Common myeloid progenitor, CD34-positive (primary cell): ENCODE measurements at places on chromosomes 2 and 18.

DNA sequence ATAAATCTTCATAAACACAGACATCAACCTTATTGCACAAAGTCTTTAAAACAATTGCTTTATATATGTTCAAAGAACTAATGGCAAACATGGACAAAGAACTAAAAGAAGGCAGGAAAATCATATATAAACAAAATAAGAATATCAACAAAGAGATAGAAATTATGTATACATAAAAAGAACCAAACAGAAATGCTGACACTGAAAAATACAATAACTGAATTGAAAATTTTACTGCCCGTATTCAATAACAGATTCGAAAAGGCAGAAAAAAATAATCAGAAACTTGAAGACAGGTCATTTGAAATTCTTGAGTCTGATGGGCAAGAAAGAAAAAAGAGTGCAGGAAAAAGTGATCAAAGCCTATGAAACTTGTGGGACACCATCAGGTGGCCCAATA is 22.0 kb upstream of the TFCP2L1 start:
- DNase-seq, result no peak

DNA sequence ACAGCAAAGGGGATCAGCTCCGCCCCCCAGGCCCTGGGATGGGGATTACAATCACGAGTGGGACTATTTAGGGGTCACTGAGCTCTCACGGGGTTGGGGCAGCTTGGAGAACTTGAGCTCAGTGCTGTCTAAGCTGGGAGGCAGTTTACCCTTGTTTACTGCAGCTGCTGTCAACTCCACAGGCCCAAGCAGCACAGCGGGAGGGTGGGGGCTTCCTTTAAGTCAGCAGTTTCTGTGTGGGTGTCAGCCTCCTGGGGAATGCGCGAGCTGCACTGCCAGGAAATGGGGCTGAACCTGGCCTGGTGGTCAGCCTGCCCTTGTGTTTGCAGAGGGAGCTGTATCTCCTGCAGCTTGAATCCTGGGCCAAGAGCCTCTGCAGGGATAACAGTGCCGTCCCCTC is 29.8 kb downstream of the TOGARAM2 start:
- peak; percentile 55 for DNase-seq

DNA sequence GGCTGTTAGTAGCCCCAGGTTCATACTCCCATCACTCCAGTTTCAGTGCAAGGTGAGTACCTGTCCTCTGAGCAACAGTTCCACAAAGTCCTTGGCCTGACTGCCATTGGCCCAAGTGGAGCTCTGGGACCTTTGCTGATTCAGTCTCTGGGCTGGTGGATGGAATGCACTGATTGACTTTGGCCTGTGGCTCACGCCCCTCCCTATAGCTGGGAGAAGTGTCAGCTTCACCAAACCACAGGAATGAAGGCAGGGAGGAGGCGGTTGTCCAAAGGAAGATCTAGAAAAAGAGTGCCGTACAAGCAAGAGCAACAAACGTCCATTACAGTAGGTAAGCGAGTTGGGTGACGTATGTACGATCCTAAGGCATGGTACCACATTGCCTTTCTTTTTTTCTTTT is 34.0 kb downstream of the QPCT start:
- DNase-seq, result no peak

DNA sequence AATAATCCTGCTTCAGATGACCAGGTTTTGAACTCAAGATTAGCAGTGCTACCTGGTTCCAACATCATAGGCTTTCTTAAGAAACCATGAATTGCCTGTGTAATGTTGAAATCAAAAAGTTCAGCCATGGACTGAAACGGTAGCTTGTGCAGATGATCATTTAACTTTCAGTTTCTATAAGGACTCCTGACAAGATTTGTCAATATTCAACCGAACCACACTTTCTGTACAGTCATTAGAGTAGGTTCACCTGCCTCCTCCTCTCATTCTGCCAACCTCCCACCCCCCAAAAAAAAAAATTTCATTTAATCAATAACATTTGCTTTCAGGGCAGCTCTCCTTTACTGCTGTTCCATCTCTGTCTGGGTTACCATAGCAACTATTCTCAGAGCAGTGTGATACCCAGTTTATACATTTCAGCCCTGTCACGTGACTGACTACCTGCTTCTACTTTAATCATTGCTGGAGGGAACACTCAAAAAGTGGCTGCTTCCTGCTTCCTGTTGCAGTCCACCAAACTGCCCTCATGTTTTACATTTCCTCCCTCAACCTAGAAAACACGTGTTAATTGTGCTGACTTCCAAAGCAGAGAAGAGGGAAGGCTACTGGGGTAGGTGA is 275.5 kb downstream of the SS18 start:
- DNase-seq, result peak; percentile 5

- DNase-seq, result no peak
These were observed 844.9 kb upstream of the CRIM1 start for GRCh38 chr2:35510636-35511035.

GRCh38 chr2:239800785-239801386 is 224.3 kb downstream of the NDUFA10 start:
- DNase-seq, result no peak

DNA sequence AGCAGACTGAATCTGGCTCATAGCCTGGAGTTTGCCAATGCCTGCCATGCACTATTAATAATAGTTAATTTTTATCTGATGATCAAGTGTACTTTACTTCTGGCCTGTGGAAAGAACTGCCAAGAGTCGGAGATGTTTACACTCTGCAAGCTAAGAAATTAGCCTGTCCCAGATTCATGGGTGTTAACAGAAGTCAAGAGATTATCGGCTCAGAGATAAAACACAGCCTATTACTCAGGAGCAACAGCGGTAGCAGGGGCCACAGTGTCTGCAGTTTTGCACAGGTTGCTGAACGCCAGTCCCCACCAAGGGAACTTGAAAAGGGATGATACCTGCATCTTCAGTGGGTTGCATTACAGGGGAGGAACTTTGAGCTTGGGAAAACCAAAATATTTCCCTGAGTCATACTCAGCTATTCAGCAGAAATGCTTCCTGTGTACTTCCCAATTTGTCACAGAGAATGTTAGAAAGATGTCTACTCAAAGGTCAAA is 4.3 kb upstream of the ADI1 start:
- DNase-seq, result no peak

GRCh38 chr2:222652491-222653255 is 3.2 kb downstream of the FARSB start:
- peak; percentile 61 for DNase-seq

DNA sequence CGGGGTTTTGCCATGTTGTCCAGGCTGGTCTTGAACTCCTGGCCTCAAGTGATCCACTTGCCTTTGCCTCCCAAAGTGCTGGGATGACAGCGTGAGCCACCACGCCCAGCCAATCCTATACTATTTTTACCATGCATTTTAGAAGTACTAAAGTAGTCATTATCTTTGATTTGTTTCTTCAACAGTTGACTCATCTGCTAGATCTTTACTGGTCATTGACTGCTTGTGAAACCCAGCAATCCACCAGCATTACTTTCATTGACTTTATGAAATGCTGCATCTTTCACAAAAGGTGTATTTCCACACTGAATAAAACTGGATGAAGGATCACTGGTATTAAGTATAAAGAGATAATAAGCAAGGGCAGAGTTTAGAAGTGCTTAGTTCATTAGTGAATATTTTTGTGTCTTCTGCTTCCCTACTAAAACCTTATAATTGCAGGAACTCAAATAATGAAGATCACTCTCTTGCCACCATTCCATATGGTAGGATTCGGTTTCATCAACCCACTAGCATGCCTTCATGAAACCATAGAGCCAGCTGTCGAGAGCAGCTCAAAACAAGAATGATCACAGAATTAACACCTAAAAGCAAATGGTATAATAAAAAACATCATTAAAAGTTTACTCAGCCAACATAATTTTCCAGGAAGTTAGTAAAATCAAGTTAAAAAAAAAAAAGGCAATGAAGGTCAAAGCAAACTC is 33.1 kb downstream of the IRS1 start:
- DNase-seq, result no peak

- no peak for DNase-seq
These were observed 15.9 kb downstream of the SMAD7 start for GRCh38 chr18:48934723-48935432.

DNA sequence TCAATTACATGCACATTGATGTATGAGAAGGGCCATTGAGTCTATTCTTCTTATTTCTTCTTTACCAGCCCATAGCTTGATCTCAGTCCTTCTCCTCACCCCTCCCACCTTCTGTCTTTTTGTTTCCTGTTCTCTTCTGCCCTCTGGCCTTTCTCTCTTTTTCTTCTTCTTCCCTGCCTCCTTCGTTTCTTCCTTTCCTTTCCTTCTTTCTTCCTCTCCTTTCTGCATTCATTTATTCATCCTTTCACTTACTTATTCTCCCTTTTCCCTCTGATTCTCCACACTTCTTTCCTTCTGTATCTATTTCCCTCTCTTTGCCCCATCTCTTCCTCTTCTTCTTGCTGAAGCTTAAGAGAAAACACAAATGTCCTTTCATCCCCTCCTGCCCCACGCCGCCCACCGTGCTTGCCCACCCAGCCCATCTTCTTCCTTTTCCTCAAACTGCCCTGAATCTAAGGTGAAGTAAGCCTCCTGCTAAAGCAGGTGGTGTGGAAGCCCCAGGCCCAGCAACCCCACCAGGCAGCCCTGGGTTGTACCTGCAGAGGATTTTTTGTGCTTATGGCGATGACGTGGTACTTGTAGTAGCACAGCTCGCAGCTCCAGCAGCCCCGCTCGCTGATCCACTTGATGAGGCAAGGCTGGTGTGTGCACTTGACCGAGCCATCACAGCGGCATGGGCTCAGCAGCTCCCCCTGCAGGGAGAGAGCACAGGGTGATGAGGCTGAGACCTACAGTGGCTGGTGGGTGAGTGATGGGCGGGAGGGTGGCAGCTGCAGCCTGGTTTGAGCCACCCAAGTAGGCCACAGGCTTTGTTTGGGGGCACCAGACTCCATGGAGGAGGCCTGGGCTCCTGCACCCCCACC is 89.0 kb downstream of the MARCHF4 start:
- DNase-seq, result no peak

DNA sequence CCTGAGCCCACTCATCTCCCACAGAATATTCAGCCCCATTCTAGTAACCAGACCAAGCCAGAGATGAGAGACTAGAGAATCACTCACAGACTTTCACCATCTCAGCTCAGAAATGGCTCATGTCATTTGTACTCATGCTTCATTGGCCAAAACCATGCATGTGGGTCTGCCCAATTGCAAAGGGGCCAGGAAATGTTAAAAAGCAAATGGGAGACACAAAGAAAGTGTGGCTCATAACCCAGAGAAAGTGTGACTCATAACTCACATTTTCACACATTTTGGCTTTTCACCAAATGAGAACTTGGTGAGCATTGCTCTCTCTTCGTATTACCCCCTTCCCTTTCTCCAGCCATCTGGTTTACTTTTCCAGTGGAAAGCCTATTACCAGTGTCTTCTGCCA is 66.2 kb downstream of the MDH1 start:
- no peak for DNase-seq

DNA sequence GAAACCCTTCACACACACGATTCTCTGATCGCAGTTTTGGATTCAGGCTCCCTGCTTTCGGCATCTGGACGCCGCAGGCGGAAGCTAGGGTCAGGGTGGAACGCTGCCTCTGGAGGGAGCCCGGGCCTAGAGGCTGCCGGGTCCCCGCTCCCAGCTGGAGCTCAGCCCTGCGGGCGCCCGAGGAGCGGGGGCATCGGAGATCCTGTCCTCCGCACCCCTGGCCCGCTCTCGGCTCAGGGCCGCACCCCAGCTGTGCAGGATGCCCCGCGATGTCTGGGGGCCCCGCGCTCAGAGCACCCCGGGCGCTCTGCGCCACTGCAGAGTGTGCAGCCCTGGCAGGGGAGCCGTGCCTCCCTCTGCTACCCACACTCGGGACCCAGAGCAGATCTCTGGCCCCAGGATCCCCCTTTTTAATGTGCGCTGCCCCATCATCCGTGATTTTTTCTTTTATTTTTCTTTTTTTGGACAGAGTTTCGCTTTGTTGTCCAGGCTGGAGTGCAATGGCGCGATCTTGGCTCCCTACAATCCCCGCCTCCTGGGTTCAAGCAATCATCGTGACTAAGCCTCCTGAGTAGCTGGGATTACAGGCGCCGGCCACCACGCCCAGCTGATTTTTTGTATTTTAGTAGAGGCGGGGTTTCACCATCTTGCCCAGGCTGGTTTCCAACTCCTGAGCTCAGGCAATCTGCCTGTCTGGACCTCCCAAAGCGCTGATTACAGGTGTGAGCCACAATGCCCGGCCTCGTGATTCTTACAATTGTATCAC is 54.8 kb upstream of the TUBA3E start:
- peak; percentile 10 for DNase-seq

DNA sequence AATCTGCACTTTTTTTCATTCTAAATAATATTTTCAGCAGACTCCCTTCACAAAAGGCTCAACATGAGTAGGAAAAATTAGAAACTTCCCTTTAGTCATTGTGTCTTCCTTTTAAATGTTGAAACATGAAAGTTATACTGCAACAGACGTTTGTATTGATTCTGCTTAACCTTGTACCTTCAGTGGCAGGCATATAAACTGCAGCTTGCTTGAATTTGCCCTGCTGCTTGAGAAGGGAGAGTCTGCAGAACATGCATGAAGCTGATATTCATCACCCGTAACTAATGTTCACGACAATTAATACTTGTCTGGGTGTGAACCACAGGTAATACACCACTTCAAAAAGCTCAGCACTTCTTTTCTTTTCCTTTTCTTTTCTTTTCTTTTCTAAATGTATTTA is 294.7 kb upstream of the LRP1B start:
- no peak for DNase-seq

GRCh38 chr2:207746131-207746530 is 23.6 kb downstream of the FZD5 start:
- peak; percentile 82 for DNase-seq

- DNase-seq, result peak; percentile 80
These were observed 3.8 kb downstream of the EVX2 start for GRCh38 chr2:176079831-176080539.

DNA sequence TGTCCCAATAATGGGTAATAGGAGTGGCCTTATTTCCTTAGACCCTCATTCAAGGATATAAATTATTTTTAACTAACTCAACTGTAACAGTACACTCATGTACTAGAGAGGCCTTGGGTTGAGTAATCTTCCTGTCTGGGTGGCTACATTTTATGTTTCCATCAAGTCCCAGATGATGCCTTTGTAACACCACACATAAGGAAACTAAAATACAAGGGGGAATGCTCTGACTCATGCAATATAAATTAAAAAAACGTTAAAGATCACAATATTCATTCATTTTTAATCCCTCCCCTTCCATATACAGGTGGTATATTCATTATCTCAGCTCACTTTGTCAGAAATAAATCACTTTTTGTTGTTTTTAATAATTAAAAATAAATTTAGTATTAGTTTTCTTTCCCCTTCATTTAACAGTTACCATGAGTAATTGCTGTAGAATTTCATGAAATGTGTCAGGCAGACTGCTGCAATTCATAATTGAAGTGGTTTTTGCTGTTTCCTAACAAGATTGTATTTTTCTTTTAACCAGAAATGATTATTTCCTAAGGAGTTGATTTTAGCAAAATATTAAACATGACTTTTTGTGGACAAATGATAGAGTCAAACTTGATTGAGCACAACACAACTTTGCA is 1403.6 kb downstream of the SUCLG1 start:
- DNase-seq, result no peak

GRCh38 chr2:197078535-197078934 is 152.0 kb upstream of the PGAP1 start:
- DNase-seq, result no peak

DNA sequence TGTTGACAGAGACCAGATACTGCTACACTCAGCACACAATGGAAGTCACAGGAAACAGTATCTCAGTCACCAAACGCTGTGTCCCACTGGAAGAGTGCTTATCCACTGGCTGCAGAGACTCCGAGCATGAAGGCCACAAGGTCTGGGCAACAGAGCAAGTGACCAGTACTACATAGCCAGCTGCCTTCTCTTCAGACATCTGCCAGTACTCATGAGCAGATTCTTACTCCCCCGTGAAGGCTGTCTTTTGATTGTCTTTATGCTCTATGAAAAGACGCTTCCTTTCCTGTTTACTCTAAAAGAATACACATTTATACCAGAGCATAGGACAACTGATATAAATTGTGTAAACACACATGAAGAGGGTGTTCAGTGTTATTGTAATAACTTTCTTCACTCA is 118.9 kb downstream of the MMADHC start:
- DNase-seq, result no peak
